ENCODE measurements at places on chromosomes 1 and 21. TPM values are rescaled to one million over a fixed set of nuclear protein-coding genes. Genes with fewer than 3 reads are reported as not detected.
A peak's percentile ranks its signal among the peaks of the same experiment; 100 is the strongest.

Gene TRABD2B
- total RNA-seq = not detected

Gene NPHS2
- total RNA-seq = not detected

Gene UQCRH
- total RNA-seq = 253 TPM

Gene UBXN10
- total RNA-seq = 0.26 TPM

Gene MTOR
- 47.1 TPM for total RNA-seq

Gene HEYL
- not detected for total RNA-seq

DNA sequence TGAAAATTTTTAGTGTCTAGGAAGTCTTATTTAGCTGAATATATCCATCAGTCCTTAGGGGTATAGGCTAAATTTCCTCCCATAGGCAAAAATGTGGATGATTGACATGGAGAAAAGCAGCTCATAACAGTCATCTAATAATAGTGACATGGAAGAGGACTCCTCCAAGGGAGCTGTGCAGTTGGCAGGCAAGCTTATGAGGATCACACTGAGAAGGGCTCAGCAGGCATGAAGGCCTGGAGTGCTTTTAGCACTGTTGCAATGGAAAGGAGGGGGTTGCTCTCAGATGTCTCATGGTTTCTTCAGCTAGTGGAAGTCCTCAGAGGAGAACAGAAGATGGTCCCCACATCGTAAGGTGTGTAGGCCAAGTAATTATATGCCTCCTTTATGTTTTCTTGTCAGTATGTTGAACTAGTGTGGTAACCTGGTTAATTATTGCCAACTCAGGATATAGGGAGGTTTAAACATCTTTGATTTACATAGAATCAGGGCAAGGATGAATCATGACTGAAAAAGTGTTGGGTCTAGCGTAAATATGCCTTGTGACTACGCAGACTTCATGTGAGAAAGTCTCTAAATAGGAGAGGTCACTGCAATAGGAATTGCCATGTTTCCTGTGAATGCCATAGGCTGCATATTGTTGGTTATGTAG lies 18.9 kb downstream of the VN1R5 start:
- no peak for DNase-seq

GRCh38 chr1:110118636-110119396 lies 6.6 kb downstream of the UBL4B start:
- DNase-seq = no peak

DNA sequence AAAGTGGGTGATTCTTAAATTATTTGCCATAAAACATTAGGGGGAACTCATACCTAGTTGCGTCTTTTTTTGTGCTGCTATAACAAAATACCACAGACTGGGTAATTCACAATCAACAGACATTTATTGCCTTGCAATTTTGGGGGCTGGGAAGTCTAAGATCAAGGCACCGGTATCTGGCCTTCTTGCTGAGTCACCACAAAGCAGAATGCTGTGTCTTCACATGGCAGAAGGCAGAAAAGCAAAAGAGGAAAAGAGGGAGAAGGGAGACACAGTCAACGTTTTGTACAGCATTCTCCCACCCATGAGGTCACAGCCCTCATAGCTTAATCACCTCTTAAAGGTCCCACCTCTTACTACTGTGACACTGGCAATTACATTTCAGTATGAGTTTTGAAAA lies 291.0 kb downstream of the CHRM3 start:
- DNase-seq = no peak

GRCh38 chr21:38804030-38804788 lies 1.5 kb upstream of the ETS2 start:
- no peak for DNase-seq

GRCh38 chr1:175628548-175629317 lies 114.7 kb downstream of the TNR start:
- no peak for DNase-seq

DNA sequence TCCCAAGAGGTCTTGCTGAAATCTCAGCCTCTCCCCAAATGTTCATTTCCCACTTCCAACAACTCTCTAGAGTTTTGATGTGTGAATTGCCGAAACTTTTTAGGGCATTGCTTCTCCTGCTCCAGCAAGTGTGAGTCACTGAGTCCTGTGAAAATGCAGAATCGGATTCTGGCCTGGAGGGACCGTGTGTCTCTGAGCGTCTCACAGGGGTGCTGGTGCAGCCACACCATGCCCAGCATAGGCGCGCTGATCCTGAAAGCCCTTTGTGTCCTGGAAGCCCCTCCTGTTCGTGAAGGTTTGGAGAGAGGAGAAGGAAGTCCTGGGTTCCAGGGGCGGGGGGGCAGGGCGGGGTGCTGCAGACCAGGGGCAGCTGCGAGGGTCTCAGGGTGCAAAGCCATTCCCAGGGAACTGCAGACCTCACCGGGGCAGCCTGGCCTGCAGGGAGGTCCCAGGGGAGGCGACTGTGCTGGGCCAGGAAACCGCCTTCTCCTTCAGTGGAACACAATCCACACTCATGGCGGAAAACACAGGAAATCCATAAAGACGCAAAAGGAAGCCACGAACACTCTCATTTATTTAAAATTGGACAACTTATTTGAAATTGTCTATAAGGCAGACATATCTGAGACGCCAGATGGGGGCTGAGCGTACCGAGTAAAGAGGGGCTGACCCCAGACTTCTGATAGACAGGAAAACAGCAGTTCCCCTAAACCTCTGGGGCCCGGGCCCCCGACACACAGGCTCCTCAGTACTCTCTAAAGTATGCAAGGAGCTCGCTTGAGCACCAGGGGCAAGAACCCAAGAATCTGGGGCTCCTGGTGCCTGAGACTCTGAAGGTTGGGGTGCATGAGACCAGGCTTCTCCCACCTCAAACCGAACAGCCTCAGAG lies 43.5 kb upstream of the ADARB1 start:
- DNase-seq = peak; percentile 57

- DNase-seq = no peak
Measured at GRCh38 chr1:209106237-209106741, 477.2 kb upstream of the CAMK1G start.

DNA sequence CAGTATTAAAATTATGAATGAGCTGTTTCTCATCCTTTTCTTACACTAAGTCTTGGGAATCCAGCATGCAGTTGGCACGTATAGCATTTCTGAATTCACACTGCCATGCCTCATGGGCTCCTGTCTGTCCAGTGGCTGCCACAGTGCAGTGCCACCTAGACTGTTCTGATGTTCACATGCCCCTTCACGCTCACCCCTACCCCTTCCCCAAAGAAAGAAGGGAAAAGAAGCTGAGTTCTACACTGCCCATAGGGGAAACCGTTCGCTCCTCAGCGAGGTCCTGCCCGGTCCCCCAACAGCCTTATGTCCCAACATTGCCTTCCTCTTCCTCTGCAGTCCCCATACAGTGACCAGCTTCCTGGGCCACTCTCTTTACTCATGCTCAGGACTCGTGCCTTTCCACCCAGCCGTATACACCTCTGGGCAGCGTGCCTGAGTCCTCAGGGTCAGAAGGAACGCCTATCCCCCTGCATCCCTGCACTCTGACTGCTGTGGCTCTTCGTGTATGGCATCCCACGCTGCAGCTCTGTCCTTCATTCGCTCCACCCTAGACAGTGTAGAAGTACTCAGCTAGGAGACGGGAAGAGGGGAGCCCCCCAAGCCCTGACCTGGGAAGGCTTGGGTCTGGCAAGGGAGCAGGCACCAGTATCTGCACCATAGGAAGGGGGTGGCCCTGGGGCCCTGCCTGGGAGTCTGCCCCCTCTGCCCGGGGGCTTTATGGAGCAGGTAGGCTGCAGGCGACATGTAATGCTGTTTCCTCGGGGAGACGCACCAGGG lies 24.1 kb upstream of the ARF1 start:
- peak; percentile 29 for DNase-seq

GRCh38 chr1:1216770-1217620 lies 3.0 kb upstream of the TNFRSF4 start:
- DNase-seq = peak; percentile 79

- DNase-seq = no peak
Measured at GRCh38 chr1:33965086-33965485, 101.2 kb downstream of the HMGB4 start.

DNA sequence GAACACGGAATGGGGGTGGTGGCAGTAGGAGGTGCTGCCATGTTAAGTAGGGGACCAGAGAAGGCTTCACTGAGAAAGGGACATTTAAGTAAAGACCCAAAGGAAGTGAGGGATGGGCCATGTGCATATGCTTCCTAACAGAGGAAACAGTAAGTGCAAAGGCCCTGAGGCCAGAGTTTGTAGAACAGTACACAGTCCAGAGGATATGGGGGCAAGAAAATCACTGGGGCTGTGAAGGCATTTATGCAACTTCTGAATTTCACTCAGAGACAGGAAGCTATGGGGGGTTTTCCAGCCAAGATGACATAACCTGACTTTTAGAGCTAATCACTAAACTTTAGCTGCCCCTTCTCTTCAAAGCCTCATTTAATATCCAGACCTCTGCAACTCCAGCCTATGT lies 202.5 kb upstream of the EDN2 start:
- DNase-seq = peak; percentile 71

DNA sequence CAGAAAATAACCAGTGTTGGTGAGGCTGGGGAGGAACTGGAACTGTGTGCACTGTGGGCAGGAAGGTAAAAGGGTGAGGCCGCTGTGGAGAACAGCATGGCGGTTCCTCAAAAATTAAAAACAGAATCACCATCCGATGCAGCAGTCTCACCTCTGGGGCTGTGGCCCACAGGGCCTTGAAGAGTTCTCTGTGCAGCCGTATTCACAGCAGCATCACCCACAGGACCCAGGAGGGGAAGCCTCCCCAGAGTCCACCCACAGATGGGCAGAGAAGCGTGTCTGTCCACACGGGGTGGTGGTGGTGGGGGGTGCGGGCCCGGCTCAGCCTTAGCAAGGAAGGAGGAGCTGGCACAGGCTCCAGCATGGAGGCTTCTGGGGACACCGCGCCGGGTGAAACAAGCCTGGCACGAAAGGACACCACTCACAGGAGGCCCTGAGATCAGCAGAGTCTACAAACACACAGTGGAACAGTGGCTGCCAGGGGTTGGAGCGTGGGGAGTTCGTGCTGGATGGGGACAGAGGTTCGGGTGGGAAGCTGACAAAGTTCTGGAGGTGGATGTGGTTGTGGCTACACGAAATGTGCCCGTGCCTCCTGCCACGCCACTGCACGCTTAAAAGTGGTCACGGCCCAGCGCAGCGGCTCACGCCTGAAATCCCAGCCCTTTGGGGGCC lies 11.5 kb downstream of the MORN1 start:
- peak; percentile 20 for DNase-seq

DNA sequence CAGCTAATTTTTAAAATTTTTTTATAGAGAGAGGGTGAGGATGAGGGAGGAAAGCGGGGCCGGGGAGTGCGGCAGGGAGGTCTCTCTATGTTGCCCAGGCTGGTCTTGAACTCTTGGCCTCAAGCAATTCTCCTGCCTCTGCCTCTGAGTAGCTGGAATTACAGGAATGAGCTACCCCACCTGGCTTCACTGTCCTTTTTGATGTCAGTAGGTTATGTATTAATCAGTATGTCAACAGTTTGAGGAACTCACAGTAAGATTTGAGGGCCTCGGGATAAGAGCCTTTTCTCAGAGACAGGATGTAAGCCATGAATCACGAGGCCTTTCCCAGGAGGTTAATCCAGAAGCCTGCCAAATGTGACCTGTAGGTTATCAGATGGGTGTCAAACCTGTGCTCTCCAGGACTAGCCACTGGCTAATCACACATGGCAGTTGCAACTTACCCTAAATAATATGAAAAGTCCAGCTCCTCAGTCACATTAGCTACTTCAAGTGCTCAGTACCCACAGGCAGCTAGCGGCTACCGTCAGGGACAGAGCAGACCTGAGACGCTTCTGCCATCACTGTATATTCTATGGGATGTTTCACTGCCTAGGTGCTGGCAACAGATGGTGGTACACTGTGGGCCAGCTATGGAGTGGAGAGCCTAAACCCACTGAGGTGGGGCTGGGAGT lies 33.1 kb downstream of the TRIM67 start:
- DNase-seq = no peak

DNA sequence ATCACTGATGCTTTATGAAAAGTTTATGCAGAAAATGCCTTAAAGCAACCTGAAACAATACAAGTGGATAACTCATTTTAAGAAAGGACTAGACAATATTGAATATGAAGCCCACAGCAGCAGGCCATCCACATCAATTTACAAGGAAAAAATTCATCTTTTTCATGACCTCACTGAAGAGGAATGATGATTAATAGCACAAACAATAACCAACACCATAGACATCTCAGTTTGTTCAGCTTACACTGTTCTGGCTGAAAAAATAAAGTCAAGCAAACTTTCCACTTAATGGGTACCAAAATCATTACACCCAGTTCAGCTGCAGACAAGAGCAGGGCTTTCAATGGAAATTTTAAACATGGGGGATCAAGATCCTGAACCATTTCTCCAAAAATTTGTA lies 380.6 kb upstream of the NEGR1 start:
- no peak for DNase-seq

- DNase-seq = peak; percentile 82
Measured at GRCh38 chr1:200154069-200154767, 126.7 kb downstream of the NR5A2 start.

DNA sequence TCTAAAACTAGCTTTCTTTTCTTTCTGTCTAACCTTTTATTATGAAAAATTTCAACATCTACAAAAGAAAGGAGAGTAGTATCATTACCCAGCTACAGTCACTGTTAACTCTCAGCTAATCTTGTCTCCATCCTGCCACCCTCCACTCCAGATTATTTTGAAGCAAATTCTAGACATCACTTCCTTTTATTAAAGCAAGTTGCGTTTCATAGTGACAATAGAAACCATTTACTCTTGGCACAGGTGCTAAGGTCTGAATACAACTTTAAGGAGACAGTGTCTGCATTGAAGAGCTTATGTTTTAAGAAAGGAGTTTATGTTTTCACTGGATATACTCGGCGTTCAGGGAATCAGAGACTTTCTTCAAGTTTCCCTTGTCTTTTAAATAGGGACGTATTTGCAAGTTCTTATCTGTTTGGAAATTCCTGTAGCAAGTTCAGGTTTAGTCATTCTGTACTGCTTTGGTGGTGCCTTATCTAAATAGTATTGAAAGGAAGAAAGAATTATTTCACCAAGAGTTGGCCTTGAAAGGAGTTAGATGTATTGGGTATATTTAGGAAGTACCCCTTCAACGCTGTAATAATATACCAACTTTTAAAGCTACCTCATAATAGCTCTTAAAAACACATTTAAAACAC lies 42.7 kb downstream of the ITSN1 start:
- DNase-seq = no peak

- no peak for DNase-seq
Measured at GRCh38 chr1:75129660-75129982, 4.6 kb upstream of the LHX8 start.

GRCh38 chr1:177368255-177368654 lies 197.5 kb downstream of the BRINP2 start:
- no peak for DNase-seq

GRCh38 chr21:31338908-31339368 lies 5.1 kb downstream of the TIAM1 start:
- no peak for DNase-seq

DNA sequence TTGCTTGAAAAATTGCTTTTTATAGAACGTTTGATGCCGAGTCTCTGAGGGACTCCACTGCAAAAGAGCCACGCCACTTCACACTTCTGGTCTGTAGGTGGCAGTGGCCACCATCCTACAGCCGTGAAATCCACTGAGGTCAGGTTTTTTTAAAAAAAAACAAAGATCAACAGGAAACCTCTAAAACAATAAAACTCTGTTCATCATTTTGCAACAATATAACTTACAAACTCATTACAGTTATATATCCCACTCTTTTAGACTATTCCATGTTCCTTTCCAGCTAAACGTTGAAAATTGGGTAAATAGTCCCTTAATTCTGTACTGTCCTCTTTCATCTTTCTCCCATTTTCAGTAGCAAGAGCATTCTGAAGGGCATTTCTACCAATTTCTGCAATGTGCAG lies 64.6 kb upstream of the FMN2 start:
- DNase-seq = no peak

GRCh38 chr1:55860798-55861519 lies 645.8 kb upstream of the USP24 start:
- DNase-seq = no peak

- no peak for DNase-seq
Measured at GRCh38 chr1:165327538-165327937, 29.0 kb downstream of the LMX1A start.
